ENCODE measurements at places on chromosomes 2 and 18.

GRCh38 chr18:43079422-43079821, 36.1 kb downstream of the RIT2 start:
- DNase-seq, result no peak

DNA sequence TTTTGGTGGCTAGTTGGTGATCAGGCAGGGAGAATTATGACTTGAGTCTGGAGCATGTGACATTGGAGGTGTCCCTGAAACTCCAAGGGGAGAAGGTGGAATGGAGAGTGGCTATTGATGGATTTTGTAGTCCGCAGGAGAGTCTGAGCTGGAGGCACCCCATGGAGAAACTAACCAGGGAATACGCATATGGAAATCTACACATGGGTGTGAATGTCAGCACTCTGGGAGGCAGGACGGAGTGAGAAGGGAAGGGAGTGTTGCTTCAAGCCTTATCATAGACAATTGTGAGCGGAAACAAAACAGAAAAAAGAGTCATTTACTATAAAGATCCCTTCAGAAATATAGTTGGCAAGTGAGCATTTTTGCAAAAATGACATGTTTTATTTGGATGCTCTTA, 667 bp upstream of the SCYGR4 start:
- DNase-seq, result no peak

GRCh38 chr2:190563109-190563508, 28.6 kb upstream of the NEMP2 start:
- no peak for DNase-seq

DNA sequence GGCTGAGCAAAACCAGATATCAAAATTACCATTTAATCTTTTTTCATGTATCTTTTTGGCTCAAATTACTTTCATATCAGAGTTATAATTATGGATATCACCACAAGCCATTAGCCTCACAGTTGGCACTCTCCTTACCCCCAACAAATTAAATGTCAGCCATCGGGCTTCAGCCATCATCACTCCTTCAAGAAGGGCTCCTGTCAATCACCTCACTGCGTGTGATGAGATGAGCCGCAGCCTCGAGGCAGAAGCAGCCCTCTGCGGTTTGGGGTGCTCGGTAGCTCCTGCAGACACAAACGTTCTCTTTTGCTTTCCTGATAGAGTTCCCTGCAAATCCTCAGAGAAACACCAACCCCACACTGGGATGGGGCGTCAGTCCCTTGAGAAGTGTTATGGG, 94.1 kb downstream of the DNER start:
- no peak for DNase-seq

DNA sequence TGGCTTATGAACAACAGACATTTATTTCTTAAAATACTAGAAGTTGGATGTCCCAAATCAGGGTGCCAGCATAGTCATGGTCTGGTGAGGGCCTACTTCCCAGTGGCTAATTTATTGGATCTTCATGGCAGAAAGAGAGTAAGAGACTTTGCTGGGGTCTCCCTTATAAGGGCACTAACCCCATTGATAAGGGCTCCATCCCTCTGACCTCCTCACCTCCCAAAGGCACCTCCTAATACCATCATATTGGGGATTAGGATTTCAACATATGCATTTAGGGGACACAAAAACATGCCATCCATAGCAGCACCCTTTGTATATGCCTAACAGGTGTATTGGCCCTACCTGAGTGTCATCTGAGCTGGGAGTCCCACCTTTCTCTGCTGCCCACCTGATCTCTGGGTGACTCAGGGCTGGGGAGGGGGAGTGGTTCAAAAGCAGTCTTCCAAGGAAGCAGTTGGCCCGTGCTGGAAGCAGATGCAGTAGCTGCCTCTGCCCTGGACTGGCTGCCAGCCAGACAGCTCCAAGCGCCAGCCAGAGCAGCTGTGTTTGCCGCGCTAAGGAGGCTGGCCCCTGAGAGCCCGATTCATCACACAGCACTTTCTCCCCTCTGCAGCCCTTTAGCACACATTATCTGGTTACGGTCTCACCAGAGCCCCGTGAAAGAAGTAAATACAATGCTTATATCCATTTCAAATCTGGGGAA, 84.6 kb downstream of the SMAD7 start:
- no peak for DNase-seq

Measured in iPS DF 6.9 (cell line).